ENCODE measurements at places on chromosomes 5 and 9.

DNA sequence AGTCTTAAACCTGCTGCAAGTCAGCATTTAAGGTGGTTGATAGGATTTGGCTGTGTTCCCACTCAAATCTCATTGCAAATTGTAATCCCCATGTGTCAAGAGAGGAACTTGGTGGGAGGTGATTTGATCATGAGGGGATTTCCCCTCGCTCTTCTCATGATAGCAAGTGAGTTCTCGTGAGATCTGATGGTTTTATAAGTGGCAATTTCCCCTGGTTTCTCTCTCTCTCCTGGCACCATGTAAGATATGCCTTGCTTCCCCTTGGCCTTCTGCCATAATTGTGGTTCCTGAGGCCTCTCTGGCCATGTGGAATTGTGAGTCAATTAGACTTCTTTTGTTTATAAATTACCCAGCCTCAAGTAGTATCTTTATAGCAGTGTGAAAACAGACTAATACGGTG lies 84.3 kb upstream of the SMC2 start:
- DNase-seq = no peak

- no peak for DNase-seq
Observed at GRCh38 chr5:72476275-72476674, 30.9 kb downstream of the ZNF366 start.

DNA sequence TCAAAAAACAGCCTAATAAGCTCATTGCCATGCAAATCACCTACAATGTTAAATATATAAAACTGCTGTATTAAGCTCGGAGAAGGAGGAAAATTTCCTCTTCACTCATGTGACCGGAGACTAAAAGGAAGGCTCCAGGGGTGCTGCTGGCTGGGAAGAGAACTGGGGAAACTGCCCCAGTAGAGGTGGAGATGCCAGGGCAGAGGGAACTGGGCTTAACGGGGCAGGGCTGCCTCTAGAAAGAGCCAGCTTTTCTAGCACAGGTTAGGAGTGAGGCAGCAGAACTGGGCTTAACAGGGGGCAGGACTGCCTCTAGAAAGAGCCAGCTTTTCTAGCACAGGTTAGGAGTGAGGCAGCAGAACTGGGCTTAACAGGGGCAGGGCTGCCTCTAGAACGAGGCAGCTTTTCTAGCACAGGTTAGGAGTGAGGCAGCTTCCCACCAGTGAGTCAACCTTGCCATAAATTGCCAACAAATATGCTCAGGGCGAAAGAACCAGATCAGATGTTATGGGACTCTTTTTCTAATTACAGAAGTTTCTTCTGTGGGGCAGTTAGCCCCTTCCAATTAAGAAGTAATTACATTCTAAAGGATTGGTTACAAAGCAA lies 115.3 kb downstream of the FANCC start:
- peak; percentile 7 for DNase-seq

DNA sequence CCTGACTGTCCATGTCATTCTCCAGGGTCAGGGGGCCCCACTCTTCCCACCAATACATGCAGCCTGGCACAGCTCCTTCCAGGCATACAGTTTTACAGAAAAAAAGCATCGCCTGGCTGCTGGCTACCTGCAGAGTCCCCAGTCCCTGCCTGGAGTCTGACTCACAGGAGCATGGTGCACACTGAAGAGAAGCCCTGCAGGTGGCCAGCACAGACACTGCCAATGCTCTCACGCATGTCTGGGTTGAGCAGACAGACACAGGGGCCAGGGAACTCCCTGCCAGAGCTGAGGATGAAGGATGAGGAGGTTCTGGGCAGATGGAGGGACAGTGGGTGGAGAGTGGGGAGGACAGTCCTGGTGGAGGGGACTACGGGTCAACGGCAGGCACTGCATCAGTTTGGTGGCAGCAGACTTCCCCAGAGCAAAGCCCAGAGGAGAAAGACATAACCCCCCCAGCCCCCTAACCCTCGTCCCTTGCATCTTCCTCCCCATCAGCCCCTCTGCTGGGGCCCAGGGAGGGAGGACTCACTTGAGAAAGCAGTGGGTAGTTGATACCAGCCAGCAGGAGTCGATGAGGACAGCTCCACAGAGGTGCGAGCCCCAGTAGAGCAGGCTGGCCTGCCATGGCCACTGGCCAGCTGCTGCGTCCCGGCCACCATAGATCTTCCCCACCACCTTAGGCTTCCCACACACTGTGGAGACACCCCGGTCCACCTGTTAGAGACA lies 72.9 kb upstream of the SPTLC1 start:
- no peak for DNase-seq

DNA sequence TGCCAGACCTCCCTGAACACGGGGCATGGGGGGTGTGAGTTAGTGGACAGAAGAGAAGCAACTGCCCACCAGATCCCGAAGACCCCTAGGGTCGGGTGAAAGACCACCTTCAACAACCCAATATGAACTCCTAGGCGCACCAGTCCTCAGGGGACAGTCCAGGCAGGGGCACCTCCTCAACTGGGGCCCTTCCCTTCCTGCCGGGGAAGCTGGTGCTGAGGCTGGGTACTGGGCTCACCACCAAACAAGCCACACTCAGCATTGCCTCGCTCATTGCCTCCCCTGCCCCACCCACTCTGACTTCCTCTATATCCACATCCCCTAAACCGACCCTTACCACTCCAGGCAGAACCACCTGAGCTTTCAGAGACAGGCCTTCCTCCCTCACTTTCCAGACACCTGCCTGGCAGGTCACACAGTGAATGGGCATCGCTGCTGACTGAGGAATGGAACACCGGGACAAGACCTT lies 42.5 kb downstream of the SEMA4D start:
- DNase-seq = no peak

GRCh38 chr5:109644829-109645228 lies 44.9 kb upstream of the MAN2A1 start:
- DNase-seq = peak; percentile 92

DNA sequence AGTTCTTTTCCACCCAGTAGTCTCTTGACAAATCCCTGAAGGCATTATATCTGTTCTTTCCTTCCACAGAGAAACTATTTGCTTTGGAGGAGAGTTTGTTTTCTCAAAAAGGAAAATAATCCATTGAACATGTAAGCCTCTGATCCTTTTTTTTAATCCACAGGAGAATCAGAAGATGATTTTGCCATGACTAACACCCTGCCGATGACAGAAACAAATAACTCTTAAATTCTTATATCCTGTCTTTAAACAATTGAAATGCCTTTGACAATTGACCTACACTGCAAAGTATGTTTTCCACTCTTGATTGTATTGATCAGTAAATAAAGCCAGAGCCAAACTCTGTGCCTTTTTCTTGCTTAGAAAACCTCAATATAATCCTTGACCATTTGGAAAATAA lies 666.4 kb upstream of the CTNND2 start:
- no peak for DNase-seq

DNA sequence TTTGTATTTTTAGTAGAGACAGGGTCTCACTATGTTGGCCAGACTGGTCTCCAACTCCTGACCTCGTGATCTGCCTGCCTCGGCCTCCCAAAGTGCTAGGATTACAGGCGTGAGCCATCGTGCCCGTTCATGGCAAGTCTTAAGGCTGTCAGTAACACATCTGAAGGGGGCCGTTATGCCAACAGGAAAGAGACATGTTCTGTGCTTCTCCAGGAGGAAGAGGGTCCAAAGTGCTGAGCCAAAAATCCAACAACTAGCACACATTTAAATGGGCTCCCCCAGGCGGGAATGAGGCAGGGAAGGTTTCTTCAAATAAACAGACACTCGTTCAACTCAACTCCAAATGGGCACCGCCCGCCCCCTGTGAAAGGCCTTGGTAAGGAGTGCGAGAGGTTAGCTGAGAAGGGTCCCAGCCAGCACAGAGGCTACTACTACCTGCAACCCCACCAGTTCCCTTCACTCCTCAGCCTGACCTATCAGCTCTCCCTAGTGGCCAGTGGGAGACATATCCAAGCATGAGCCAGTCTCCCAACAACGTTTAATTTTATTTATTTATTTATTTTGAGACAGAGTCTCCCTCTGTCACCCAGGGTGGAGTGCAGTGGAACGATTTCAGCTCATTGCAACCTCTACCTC lies 84.1 kb upstream of the DMRT1 start:
- DNase-seq = peak; percentile 86

- DNase-seq = peak; percentile 94
Observed at GRCh38 chr5:69492391-69492922, at the start of gene OCLN. Gene OCLN, plus strand, starts transcription at chr5:69492790. Its CDS starts 11,455 bp downstream, at chr5:69504245.

- DNase-seq = no peak
Observed at GRCh38 chr9:26802921-26803320, 89.7 kb downstream of the CAAP1 start.

GRCh38 chr5:140564196-140565023 lies at the start of the genes APBB3 and SLC35A4:
Gene APBB3, minus strand, starts transcription at chr5:140564598. Its CDS starts 353 bp downstream, at chr5:140564245.
Gene SLC35A4, plus strand, starts transcription at chr5:140564828. Its CDS starts 2,342 bp downstream, at chr5:140567170.
- peak; percentile 98 for DNase-seq

DNA sequence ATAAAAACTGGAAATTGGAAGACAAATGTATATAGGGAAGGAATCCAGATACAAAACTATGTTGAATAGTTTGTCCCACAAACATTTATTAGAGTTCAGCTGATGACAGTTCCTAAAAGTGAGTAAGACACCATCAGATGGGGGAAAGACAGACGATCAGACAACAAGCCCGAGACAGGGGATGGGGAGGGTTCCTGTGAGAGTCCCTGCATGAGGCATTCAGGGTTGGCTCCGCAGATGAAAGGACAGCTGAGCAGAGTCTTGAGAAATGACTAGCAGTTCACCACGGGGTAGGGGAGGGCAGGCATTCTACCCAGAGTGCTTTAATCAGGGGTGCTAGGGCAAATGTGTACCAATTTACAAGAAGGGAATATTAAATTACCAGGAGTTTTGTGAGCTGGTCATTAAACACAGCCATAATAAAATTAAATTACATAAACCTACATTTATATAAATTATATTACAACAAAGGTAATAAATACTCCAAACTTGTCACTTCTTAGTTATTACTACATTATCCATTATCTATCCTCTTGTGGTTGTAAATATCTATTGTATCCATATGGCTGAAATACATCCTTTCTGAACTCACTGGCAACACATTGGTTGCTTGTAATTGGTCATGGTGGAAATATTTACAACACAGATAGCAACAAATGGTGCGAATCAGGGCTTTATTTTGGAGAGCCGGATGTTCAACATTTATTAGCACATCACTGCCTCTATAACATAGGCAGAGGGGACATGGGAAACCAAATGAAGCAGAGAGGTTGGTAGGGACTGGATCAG lies 27.8 kb downstream of the TNFSF15 start:
- peak; percentile 39 for DNase-seq

DNA sequence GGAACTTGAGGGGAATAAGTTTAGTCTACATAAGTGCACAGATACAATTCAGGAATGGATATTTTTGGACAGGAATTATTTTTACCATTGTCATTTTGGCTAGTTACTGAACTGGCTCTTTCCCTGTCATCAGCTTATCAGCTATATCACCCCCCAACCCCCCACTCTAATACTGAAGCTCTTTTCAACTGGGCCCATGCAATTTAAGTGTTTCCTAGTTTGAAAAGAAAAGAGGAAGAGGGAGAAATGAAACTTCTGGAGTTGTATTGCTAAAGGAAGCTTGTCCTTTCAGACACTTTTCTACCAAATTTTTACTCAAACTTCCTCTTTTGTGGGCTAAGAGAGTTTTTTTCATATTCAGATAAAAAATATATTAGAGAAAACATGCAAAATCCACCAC lies 18.5 kb upstream of the TIMD4 start:
- DNase-seq = no peak

GRCh38 chr5:42749020-42749419 lies 7.6 kb upstream of the CCDC152 start:
- no peak for DNase-seq

GRCh38 chr5:10330511-10331230 lies 22.8 kb upstream of the MARCHF6 start:
- DNase-seq = no peak

GRCh38 chr5:146662229-146662628 lies 146.2 kb upstream of the GPR151 start:
- DNase-seq = peak; percentile 43

GRCh38 chr5:83220331-83220730 lies 143.0 kb downstream of the XRCC4 start:
- DNase-seq = peak; percentile 73

Data from mesendoderm (in vitro differentiated cells).